NCI-H2227 treated with DMSO at 0.1 percent for 48 hours (cell line): ENCODE measurements at places on chromosomes 12 and 14.

DNA sequence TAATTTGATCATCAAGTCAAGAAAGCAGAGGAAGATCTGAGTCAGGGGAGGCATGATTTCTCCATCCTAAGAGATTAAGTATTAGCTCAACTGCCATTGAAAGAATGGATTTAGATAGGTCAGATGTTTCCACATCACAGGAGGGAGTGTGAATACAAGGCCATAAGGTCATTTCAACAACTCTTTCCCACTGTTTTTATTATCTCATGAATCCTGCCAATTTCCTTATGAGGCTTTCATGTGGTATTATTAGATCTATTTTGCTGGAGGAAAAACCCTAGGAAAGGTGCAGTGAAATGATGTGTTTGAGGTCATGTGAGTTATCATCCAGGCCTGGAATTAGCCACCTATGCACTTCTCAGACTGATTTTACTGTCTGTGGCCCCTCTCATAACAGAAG is 269.0 kb downstream of the NOVA1 start:
- no peak for DNase-seq

DNA sequence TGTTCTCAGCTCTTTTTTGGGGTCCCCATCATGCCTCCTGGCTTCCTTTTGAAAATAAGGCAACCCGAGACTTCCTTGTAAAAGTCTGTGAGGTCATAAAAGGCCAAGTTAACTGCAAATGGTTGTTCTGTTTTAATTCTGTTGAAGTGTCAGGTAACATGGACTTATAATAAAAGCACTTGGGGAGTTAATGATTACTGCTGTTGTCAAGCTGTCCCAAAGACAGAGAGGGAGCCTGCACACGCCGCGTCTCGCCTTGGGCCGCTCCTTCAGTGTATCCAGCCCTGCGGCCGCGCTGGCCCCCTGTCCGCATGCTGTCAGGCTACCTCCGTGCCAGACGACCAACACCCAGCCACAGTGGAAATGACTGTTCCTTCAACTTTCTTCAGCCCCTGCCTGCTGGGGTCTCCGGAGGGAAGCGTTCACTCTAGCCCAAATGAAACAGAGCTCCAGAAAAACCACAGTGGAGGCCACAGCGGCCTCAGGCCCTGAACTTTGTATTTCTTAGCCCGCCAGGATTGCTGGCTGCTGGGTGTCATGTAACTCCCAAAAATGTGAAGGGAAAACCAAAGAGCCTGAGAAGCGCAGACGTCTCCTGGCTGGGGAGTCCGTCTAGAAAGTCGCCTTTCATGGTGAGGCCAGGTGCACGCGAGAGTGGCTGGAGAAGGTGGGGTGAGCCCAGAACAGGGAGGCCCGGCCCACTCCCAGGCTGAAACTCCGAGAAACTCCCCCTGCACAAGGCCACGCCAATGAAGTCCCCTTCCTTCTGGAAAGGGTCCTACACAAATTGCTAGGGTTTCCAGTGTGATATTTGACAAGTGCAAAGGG is 189.1 kb downstream of the ZFP36L1 start:
- DNase-seq = no peak

DNA sequence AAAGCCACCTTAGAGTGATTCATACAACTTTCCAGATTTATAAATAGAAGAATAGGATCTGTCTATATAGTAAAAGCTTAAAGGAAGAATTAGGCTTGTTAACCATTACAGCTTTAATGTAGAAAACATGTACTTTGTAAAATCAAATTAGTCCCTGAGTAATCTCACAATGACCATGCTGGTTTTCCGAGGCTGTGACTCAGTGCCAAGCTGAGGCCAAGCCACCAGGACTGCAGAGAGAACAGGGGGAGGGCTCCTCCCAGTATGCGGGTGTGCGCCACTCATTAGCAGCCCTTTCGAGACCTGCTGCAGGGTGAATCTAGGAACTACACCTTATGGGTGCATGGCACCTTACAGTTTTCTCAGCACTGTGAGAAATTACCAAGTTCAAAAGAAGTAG is 167.0 kb downstream of the EFCAB11 start:
- no peak for DNase-seq

GRCh38 chr14:50055461-50056228 is 60.7 kb downstream of the VCPKMT start:
- no peak for DNase-seq

- no peak for DNase-seq
These were observed 43.7 kb downstream of the HELB start for GRCh38 chr12:66345956-66346355.

DNA sequence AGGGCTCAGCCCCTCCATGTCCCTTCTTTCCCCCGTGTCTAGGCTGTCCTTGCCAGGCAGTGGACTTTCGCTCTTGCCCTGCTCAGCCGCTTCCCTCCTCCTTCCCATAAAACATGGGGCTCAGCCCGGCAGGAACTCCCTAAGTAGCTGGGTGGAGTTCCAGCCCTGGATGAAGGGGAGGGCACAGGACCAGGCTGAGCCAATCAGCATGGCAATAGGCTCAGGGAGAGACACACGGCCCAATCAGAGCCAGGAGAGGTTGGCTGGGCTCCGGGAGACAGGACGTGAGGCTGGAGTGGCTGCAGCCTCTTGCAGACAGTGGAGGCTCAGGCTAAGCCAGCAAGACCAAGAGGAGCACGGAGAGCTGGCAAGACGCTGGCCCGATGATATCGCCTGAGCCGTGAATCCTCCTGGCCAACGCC is 54.3 kb downstream of the GALNT9 start:
- peak; percentile 10 for DNase-seq

GRCh38 chr12:63495974-63496373 is 172.3 kb downstream of the DPY19L2 start:
- no peak for DNase-seq

GRCh38 chr14:21974741-21975140 is 301.1 kb upstream of the OR4E1 start:
- DNase-seq = no peak

GRCh38 chr14:100471441-100472093 is 115.7 kb downstream of the BEGAIN start:
- peak; percentile 13 for DNase-seq

GRCh38 chr14:69045857-69046475 is 66.9 kb upstream of the ACTN1 start:
- no peak for DNase-seq

DNA sequence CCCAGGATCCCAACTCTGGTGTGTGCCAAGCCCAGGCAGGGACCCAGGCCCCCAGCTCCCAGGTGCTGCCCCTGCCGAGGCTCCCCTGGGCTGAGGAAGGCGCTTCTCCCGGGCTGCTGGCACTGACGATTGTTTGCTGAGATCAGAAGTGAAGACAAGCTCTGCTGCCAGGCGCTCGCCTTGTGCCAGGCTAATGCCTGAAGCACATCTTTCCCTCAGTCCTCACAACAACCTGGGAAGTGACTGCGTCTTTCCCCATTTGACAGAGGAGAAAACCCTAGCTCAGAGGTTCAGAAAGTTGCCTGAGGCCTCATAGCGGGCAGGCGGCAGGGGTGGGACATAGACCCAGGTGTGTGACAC is 36.8 kb downstream of the ANKRD9 start:
- DNase-seq = no peak

DNA sequence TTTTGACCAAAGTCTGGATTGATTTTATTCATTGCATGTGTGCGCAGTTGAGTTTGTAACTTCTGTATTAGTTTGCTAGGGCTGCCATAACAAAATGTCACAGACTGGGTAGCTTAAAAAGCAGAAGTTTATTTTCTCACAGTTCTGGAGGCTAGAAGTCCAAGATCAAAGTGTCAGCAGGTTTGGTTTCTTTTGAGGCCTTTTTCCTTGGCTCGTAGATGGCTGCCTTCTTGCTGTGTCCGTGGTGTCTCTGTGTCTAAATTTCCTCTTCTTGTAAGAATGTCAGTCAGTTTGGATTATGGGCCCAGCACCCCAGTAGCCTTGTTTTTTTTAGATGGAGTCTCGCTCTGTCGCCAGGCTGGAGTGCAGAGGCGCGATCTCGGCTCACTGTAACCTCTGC is 11.8 kb downstream of the DNM1L start:
- DNase-seq = no peak
